ENCODE measurements at places on chromosomes 7 and 10. TPM values are rescaled to one million over a fixed set of nuclear protein-coding genes. Genes with fewer than 3 reads are reported as not detected.

DNA sequence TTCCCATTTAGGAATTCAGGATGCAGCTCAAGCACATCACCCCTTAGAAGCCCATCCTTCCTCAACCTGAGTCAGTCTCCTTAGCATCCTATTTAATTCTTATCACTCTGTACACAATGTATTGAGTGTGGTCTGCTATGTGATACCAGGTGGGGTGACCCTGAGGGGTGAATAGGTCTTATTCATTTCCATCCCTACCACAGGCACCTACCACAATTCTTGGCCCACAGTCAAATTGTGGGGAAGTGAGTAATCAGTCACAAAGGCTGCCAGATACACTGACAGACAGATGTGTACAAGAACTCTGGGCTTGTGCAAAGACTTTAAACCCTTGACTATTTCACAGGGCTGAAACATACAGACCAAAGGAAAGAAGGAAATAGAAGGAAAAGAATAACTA lies 560.5 kb downstream of the PARD3 start:
- peak; percentile 31 for DNase-seq

The ACTL6B gene
- not detected for total RNA-seq

DNA sequence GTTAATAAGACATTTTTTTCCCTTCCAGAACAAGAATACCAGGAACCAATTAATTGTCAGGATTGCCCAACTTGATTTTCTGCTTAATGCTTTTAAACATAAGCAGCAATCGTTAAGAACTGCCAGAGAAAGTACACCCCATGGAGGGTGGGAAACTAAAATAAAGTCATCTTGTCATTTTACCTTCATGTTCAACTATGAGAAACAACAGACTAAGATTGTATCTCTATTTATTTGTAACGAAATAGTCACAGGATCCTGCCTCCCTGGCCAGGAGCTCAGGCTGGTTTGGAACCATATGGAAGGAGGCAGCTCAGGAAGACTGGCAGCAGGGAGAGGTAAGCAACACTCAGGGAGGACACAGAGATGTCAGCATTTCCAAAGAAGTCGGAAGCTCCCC lies 129.6 kb downstream of the TNS3 start:
- peak; percentile 79 for DNase-seq

DNA sequence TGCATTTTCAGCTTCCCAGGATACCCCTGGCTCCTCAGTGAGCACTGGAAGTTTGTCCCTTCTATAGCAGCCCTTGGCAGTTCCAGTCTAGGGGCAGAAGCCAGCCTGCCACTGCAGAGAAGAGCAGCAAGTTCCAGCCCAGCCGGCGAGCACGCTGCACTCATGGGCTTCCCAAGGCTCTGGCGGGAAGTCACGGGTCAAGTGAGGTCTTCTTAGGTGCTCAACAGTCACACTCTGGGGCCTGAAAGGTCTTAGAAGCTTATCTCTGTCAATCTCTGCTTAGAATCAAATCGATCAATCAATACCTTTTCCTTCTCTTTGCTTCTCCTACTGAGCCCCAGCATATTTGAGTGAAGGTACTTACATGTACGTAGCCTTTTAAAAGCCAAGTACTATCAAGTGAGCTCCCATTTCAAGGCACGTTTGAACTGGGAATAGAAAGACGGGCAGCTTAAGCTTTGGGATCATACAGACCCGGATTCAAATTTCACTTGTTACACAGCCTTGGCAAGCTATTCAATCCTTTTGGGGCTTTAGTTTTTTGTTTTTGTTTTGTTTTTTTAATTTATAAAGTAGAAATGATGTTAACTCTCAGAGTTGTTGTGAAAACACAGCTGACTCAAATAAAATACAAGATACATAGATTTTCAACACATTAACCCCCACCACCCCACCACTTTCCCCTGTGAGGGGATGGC lies 152.6 kb upstream of the KLF14 start:
- peak; percentile 54 for DNase-seq

DNA sequence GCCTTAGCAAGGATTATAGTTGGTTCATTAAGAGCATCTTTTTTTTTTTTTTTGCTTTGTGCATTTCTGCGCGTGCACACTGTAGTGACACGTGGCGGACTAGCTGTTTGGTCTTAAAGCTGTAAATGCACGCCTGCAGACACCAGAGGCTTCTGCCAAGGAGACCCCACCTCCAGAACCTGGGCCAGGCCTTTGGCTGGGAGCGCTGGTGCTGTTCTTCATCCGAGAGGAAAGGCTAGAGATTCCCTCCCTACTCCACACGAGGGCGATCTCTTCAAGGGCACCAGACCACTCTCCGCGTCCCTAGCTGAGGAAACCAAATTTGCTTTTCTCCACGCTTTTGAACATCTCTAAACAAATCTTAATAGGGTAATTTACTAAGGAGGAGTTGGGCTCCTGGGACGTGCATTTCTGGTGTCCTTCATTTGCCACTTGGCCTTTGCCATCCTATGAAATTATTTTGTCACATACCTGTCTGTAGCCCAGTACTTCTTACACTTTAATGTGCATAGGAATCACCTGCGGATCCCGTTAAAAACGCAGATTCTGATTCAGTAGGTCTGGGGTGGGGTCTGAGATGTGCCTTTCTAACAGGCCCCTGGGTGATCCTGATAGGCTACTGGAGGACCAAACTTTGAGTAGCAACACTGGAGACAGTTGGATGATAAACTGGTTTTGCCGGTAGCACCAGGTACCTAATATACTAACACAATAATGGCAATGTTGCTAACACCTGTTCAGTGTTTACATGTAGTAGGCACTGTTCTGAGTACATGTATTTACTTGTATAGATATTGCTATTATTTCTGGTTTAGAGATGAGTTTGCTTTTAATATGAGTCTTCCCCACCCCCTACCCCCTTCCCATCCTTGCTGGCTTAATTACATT lies 1.3 kb upstream of the SLC26A5 start:
- peak; percentile 40 for DNase-seq

DNA sequence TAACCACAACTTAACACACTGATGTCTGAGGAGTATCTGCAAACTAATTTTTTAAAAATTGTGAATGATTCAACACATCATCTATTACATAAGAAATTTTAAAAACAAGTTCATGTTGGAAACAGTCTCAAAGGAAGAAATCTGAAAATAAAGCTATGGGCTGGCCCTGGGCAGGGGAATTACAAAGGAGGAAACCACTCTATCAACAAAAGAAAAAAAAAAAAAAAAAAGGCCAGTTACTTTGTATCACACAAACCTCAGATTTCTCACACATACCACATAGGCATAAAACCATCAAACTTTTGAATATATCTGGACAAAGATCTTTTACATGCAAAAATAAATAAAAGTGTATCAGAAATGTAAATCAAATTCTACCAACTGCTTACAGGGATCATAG lies 20.8 kb downstream of the TIAL1 start:
- no peak for DNase-seq

DNA sequence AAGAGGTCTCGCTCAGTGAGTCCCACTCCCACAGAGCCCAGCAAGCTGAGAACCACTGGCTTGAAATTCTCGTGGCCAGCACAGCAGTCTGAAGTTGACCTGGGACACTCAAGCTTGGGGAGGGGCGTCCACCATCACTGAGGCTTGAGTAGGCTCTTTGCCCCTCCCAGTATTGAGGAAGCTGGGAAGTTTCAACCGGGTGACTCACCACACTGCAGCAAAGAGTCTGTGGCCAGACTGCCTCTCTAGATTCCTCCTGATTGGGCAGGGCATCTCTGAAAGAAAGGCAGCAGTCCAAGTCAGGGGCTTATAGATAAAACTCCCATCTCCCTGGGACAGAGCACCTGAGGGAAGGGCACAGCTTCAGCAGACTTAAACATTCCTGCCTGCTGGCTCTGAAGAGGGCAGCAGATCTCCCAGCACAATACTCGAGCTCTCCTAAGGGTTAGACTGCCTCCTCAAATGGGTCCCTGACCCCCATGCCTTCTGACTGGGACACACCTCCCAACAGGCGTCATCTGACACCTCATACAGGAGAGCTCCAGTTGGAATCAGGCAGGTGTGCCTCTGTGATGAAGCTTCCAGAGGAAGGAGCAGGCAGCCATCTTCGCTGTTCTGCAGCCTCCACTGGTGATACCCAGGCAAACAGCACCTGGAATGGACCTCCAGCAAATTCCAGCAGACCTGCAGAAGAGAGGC lies 970.9 kb upstream of the LRRN3 start:
- DNase-seq = no peak

The CAV1 gene
- total RNA-seq = 887 TPM

DNA sequence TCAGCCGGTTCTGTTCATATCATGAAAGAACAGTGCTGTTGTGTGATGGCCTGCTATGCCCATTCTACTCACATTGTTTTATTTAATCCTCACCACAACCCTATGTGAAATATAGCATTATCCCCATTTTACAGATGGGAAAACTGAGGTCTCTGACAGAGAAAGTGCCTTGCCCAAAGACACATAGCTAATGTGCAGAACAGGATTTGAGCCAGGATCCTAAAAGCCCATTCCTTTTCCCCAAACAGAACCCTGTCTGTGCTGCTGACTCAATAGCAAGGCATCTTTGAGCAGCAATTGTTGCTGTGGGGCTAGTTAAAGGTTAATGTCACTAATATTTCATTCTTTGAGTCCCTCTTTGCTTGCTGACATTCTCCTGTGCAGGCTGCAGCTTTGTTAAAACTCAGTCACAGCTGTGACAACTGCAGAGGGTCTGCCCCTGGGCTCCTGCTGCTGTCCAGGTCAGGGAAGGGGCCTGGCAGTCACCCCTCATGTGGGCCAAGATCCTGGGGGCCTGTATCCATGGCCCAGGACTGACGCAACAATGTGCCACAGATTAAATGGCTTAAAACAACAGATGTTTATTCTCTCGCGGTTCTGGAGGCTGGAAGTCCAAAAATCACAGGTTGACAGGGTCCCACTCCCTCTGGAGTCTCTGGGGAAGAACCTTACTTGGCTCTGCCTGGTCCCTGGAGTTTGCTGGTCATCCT lies 40.4 kb downstream of the AFAP1L2 start:
- DNase-seq = peak; percentile 67

DNA sequence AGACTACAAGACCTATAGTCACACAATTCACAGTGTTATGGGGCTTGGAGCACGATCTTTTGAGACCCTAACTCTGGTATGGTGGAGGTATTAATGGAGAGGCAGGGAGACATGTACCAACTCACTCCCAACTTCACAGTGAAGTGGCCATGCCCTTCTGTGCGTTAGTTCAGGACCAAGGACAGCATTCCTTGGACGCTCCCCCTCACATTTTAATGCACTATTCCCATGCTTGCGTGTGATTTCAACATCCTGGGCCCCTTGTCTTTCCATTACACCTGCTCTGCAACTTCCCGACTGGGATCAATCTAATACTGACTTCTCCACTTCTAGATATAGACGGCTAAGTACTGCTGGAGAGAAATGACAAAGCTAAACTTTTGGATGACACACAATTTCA lies 72.7 kb downstream of the PLCE1 start:
- peak; percentile 57 for DNase-seq

DNA sequence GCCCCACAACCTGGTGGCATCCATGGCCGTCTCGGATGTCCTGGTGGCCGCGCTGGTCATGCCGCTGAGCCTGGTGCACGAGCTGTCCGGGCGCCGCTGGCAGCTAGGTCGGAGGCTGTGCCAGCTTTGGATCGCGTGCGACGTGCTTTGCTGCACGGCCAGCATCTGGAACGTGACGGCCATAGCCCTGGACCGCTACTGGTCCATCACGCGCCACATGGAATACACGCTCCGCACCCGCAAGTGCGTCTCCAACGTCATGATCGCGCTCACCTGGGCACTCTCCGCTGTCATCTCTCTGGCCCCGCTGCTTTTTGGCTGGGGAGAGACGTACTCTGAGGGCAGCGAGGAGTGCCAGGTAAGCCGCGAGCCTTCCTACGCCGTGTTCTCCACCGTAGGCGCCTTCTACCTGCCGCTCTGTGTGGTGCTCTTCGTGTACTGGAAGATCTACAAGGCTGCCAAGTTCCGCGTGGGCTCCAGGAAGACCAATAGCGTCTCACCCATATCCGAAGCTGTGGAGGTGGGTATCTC lies 1.1 kb downstream of the HTR5A start:
- no peak for DNase-seq

DNA sequence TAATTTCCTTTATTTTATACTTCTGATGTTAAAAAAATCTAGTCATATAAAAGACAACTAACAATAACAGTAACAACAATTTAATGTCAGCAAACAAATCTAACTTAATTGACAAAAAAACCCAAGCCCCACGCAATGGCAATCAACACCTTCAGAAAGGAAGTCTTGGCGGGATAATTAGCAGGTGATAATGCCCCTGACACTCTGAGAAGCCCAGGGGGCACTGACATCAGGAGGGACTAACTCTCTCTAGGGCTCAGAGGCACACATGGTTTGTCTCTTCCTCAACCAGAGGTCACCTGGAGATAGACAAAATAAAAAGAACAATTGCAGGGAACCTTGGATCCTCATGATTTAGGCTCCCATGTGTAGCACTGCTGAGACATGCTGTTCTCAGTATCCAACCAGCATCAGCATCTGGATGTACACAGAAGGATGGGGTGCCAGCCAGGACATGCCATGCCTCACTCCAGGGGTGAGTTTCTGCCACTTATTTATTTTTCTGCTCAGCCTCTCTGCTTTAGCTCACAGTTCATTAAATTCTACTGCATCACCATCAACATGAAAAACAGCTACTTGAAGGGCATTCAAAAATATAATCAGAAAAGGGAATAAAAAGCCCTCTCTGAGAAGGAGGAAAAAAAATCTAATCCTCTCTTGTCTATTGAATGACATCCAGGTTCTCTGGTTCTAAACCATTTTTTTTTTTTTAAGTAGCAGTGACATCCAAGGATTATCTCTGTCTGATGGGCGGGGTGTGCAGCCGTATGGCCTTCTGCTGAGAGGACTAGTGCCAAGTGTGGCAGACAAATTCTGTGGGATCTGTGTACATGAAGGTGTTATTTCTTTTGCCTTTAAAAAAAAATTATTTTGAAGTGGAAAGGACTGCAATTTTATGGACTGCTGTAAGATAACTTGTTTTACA lies 96.3 kb downstream of the ATXN7L1 start:
- no peak for DNase-seq

GRCh38 chr7:87156709-87157108 lies 4.5 kb downstream of the DMTF1 start:
- peak; percentile 30 for DNase-seq

DNA sequence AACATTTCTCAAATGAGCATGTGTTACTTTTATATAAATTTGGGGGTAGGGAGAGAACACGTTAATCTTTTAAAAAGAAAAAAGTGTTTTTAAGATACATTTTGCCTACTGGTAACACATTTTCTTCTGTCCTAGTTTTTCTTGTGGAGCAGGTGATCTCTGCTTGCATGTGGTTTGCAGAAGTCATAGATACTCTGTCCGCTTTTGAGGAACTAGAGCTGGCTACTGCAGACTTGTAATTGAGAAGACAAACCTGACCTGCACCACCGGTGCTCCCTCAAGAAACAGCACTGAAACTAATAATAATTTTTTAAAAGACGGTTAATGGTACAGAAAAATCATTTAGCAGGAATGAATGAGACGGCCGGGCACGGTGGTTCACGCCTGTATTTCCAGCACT lies 243.1 kb downstream of the KIAA1217 start:
- DNase-seq = no peak

All from fibroblast of villous mesenchyme (primary cell).